ENCODE measurements at places on chromosomes 7 and 10.
A peak's percentile ranks its signal among the peaks of the same experiment; 100 is the strongest.

GRCh38 chr7:136389933-136390332 is 412.8 kb upstream of the MTPN start:
- DNase-seq: no peak

DNA sequence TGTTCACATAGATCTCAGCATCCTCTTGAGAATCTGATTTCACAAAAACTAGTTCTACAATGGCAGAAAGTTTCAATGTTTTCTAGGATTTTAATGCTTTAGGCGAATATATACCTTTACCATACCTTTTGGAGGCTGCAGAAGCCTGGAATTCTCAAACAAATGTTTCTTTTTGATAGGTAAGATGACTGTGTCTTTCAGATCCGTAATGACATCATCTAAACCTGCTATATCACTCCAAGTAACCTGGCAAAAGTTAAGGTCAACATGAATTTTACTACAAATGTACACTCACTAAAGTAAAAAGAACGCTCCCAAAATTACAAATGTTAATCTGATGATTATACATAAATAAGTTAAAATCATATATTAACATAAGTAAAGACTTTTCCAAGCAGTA is 27.8 kb downstream of the ATAD1 start:
- no peak for DNase-seq

DNA sequence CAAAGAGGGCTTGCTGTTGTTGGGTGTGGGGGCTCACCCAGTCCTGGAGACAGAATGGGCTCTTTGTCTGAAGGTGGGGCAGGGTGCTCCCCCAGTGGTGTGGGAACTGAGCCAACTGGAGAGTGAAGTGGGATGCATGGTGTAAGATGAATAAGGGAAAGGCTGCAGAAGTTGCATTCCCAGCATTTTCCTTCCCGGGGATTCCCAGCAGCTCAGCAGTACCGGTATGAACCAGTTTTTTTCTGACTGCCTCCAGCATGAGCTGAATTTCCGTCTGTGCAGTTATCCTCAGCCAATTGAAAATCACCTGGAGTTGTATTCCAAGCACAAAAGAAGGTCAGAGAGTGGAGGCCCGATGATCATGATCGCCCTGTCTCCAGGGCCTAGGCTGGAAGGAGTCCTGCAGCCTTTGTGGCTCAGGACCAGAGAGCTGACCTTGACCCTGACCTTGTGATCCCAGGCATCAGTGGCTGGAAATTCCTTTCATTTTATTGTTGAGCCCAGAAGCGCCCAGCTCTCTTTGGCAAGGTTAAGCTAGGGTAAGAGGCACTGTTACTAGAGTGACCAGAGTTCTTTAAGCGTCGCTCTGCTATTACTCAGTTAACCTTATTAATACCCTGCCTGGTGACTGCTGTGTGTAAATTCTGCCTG is 33.4 kb downstream of the OGDH start:
- DNase-seq: no peak

GRCh38 chr10:51369903-51370302 is 295.6 kb downstream of the PRKG1 start:
- no peak for DNase-seq

DNA sequence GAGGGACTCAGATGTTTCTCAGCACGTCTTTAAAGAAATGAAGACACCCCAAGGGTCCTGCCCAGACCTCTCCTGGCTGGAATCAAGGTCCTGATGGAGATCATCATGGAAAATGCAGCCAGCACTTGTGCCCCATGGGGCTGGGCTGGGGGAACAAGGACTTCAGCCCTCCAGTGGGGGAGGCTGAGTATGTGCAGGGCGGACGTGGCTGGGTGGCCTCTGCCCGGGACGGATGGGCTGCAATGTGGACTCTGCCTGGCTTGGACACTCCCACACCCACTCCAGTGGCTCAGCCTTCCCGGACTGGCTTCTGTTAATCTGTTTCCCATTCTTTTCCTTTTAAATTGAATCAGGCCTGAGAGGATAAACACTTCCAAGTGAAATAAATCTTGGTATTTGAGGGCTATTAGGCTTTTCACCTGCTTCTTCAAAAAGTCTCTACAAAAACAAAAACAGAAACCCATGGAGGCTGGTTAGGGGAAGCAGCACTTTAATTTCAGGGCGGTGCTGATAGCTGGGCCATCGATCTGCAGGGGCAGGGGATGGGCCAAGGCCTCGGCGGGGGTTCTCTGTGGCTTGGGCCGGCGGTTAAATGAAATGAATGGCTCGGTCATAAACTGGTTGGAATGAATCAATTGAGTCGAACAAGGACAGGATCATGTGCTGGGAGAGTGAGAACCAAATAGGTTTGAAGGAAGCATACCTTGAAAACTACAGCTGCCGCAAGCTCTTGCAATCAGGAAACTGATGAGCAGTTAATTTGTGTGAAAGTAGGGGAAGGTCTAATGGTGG is 51.4 kb downstream of the ADARB2 start:
- DNase-seq: no peak

DNA sequence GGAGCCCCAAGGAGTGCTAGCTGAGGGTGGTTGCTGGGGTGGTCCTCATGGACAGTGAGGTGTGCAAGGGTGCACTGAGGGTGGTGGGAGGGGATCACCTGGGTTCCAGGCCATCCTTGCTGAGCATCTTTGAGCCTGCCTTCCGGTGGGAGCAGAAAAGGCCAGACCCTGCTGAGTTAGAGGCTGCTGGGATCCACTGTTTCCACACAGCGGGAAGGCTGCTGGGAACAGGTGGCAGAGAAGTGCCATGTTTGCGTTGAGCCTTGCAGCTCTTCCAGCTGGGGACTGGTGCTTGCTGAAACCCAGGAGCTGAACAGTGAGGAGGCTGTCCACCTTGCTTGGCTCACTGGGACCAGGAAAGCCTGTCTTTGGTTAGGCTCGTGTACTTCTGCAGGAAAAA is 34.9 kb downstream of the PRF1 start:
- DNase-seq: no peak

GRCh38 chr10:131431978-131432690 is 120.6 kb upstream of the TCERG1L start:
- DNase-seq: no peak

DNA sequence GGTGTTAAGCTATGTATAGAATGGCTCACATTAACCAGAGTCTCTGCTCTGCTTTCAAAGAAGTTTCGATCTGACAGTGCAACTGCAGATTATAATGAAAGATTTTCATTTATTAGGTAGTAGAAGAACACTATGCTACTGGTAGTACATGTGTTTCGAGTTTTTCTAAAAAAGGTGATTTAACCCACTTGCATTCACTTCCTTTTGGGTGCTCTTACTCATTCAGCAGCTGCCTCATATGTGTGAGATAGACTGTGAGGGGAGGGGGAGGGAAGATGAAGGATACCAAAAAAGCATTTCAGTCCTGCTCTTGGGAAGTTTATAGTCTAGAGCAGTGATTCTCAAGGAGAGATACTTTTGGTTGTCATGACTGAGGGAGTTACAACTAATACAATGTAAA is 20.4 kb downstream of the PLEKHA8 start:
- no peak for DNase-seq

DNA sequence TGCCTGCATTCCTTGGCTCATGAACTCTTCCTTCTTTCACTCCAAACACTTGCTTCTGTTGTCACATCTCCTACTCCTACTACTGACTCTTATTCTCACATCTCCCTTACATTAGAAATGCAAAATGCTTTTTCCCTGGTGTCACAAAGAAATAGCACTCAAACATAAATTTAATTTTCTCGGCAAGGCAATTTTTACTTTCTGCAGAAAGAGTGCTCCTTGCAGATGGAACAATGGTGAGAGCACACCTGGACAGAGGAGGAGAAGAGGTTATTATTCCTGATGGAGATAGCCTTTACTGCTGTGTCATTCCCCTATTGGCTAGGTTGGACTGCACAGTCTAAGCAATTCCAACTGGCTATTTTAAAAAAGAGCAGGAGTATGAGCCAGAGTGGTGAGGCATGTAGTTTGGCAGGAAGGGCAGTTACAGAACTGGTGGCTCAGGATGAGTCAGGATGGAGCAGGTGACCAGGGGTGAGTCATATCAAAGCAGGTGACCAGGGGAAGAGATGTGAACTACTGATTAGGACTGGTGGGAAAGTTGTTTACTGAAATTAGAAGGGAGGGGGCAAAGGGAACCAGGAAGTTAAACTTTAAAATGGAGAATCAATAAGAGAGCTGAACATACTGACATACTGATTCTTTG is 52.9 kb downstream of the CYP2C9 start:
- no peak for DNase-seq

DNA sequence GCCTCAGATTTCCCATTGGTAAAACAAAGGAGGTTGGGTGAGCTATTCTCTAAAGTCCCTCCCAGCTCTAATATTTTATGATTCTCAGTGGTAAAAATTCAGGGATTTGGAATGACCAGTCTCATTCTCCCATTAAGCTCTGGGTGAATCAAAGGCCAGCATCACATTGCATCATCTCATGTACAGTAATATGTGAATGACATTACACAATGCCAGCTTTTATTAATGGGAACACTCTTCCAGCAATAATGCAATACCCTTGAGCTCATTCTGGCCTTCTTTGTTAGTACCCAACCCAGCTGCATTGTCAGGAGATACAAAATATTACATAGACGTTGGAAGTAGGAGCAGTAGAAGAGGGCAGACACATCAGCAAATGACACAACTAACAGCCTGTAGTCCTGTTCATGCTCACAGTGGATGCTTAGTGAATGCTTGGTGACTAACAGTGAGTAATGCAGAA is 100.0 kb upstream of the EGR2 start:
- no peak for DNase-seq

- no peak for DNase-seq
Observed at GRCh38 chr7:28697913-28698563, 260.1 kb downstream of the TRIL start.

GRCh38 chr10:124153023-124153826 is 59.8 kb upstream of the CHST15 start:
- peak; percentile 39 for DNase-seq

DNA sequence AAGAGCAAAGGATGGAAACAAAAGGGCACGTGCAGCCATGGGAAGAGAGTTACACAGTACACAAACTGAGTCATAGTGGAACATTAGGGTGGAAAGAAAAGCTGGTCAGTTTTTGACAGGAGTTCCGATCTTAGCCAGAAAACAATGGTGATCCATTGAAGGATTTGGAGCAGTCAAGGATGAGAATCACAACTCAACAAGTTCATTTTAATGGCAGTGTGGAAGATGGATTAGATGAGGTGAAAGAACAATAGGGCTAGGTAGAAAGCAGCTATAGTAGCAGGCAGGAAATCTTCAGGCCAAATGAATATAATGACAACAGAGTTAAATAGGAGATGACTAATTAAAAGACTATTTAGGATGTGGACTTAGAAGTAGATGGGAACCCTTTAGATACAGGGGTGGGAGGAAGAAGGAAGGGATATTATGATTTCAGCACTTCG is 136.3 kb downstream of the DOCK4 start:
- DNase-seq: no peak

- DNase-seq: no peak
Observed at GRCh38 chr7:91293840-91294239, 29.6 kb downstream of the FZD1 start.

- DNase-seq: no peak
Observed at GRCh38 chr7:5213286-5213645, 23.2 kb downstream of the WIPI2 start.

DNA sequence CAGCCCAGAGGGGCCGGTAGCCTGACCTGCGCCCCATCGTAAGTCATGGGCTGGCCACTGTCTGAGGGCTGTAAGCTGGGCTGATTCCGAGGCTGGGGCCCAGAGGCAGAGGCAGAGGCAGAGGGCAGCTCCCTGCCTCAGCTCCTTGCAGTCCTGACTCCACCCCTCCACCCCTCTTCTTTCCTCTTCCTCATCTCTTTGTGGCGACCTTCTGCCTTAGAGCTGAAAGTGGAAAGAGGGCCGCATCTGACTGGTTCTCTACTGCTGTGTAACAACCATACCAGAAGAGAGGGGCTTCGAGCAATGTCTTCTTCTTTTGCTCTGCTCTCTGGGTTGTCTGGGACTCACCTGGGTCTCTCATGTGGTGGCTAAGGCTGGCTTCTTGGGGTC is 179.1 kb downstream of the RPS24 start:
- DNase-seq: no peak
